ENCODE measurements at places on chromosomes 3 and 15.

- DNase-seq = no peak
Observed at GRCh38 chr3:119497820-119498185, 544 bp upstream of the TIMMDC1 start.

DNA sequence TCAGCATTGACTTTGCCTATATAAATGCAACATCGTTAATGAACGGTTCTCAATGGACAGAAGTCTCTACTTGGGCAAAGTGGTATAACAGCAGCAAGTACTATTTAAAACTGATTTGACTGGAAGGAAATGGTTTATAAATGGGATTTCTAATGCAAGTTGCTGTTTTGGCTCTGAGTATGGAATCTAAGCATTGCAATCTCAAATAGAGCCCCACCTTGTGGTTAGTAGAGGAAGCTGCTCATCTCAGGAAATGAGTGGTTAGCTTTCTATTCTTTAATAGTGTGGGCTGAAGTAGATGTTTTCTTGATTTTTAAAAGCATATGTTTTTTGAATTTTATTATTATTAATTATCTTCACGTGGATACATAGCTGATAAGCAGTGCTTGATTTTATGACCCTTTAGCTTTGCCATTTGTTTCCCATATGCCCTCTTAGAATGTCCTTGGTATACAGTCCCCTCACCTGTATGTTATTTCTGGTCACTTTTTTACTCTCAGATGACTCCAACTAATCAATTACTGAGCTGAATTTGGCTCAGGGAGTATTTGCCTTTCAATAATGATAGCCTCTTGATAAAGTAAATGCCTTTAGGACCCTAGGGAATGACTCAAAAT, 67.1 kb downstream of the OXSM start:
- DNase-seq = peak; percentile 57

DNA sequence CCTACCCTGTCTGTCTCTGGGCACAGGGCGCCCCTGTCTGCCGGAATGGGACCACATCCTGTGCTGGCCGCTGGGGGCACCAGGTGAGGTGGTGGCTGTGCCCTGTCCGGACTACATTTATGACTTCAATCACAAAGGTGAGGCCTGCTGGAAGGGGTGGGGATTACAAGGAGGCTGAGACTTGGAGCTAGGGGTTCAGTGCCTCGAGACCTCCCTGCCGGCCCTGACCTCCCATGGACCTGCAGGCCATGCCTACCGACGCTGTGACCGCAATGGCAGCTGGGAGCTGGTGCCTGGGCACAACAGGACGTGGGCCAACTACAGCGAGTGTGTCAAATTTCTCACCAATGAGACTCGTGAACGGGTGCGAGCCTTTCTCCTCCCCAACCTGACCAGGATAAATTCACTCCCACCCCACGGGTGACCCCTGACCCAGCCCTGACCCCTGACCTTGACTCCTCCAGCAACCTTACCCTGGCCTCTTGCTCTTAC, 20.4 kb downstream of the PTH1R start:
- no peak for DNase-seq

GRCh38 chr3:142366434-142366833, 81.4 kb downstream of the XRN1 start:
- no peak for DNase-seq

DNA sequence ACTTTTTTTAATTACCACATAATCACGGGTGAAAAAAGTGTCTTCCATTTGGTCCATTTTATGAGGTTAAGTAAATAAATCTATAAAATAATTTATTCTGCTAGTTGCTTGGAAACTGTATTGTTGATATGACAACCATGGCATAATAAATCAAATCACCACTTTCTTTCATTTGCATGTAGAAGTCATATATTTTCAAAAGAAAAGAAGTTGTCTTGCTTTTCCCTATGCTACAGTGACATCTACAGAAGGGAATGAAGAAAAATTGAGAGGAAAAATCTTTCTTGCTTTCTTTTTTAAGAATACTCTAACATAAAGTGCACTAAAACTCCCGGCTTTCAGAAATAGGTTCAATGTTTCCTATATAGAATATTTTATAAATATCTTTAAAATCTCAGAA, 228.5 kb downstream of the ZBBX start:
- DNase-seq = no peak

DNA sequence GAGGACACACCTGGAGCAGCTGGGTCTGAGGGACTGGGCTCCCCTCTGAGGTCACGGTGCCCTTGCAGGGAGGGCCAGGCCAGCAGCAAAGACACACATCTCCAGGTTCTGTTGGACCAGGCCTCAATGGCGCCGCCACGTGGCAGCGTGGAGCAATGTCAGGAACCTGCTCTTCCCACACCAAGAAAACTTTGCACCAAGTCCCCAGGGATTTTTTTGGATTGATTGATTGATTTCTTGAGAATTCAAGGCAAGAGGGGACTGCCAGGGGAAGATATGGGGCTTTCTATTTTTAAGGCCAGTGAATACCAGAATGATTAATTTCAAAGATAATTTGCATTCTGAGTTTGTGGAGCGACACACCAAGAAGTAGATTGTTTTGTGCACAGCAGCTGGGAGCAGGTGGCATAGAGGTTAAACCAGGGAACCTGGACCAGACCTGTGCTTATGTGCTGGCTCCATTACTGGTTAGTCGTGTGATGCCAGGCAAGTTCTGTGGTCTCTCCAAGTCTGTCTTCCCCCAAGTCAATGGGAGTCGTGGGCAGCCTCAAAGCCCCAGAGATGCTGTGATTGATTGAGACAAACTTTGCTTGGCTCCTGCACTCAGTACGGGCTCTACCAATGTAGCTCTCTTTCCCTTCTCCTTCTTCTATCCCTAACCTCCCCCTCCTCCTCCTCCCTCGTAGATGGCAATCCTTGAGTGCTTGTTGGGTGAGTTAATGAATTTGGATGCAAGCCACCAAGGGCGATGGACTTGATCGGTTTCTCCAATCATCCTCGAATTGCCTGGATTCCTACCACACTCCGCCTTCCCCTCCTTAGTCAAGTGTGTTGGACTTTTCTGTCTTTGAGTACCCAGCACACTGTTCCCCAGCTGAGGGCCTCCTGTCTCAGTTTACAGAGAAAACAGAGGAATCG, 96.2 kb upstream of the TRPM1 start:
- DNase-seq = peak; percentile 34

- DNase-seq = no peak
Observed at GRCh38 chr15:69701198-69701597, 248.6 kb downstream of the RPLP1 start.

GRCh38 chr3:78140274-78140673, 1100.4 kb downstream of the ROBO2 start:
- no peak for DNase-seq

- DNase-seq = no peak
Observed at GRCh38 chr15:80849308-80849707, 70.1 kb downstream of the CEMIP start.

DNA sequence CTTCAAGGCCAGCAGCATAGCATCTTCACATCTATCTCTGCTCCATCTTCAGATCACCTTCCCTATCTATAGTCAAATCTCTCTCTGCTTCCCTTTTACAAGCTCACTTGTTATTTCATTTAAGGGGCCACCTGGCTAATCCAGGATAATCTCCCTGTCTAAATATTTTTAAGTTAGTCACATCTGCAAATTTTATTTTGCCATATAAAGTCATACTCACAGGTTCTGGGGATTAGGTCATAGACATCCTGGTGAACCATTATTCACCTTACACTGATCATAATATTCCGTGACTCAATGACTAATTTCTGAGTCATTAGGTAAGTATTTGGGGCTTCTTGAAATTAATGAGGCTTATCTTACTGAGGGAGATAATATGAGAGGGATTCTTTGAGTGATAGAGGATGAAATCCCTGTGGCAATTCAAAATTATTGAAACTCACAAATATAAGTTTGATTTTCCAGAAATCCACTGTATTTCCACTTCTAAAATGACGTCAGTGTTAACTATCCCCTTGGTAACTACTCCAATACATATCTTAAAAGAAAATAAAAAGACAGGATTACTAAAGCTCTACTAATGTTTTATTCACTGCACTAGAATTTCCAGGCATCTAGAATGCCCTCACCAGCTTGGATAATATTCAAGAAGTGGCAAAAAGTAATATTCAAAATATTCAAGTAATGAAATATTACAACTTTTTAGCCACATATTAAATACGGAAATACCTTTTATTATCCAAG, 93.7 kb upstream of the RBMS3 start:
- DNase-seq = no peak

DNA sequence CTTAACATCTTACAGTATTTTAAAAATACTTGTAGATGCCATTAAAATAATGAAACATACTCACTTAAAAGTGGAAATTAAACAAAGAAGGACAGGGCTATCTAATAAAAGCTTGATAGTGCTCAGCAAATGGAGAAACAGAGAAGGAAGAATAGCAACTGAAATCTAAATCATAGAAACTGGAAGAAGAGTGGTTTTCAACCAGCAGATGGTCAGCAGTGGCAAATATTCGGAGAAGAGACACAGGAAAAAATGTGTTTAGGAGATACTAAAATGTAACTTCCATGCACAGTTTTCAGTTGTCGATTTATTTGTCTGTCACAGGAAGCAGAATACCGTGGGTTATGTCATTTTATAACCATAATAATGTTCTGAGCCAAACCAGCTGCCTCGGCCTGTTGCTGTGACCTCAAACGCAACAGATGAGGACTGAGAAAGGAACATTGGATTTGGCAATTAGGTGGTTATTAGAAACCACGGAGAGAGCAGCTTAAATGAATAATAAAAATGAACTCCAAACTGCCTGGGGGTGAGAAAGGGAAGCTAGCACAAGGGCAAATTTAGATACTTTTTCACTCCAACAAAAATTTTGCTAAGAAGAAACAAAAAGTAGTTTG, 246.6 kb upstream of the KCNMB2 start:
- no peak for DNase-seq

- no peak for DNase-seq
Observed at GRCh38 chr3:64067506-64068346, 44.4 kb upstream of the PSMD6 start.

DNA sequence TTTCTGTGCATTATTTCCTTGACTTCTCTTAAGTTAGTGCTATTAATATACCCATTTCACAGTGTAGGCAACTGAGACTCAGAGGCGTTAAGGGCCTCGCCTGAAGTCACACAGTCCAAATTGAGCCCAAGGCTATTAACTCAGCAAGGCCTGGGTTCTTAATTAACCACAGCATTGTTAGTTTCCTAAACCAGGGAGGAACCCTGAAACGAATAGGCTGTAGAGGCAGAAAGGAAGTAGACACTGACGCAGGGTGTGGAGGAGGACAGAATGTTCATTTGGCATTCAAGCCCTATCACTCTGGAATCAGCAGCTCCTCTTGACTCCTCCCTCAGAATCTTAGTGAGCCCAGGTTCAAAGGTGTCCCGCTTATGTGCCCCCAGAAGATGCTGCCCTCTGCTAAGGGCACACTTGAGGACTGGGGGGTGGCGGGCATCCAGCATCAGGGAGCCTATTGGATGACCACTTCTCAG, 13.9 kb downstream of the ARHGEF3 start:
- DNase-seq = peak; percentile 37

DNA sequence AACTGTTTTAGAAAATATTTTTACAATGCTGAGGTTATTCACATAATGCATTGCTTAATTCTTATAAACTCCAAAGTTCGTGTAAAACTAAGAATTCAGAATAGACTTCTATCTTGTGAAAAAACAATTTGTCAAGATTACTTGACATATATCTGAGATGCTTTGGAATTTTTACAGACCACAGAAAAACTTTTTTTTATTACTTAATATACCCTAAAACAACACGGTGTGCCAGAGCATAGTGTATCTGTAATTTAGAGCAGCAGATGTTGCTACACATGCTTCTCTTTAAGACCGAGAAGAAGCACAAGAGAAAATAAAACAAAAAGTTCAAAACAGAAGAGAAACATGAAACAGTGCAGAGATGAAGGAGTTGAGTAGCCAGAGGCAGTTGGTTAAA, 26.4 kb downstream of the ASB7 start:
- DNase-seq = no peak

- no peak for DNase-seq
Observed at GRCh38 chr15:70437089-70437488, 326.3 kb downstream of the UACA start.

GRCh38 chr3:138657508-138657907, 48.9 kb downstream of the FAIM start:
- no peak for DNase-seq

- DNase-seq = no peak
Observed at GRCh38 chr3:111723293-111724215, 128.4 kb upstream of the ZBED2 start.

- DNase-seq = no peak
Observed at GRCh38 chr3:174216946-174217718, 642.0 kb upstream of the NAALADL2 start.

DNA sequence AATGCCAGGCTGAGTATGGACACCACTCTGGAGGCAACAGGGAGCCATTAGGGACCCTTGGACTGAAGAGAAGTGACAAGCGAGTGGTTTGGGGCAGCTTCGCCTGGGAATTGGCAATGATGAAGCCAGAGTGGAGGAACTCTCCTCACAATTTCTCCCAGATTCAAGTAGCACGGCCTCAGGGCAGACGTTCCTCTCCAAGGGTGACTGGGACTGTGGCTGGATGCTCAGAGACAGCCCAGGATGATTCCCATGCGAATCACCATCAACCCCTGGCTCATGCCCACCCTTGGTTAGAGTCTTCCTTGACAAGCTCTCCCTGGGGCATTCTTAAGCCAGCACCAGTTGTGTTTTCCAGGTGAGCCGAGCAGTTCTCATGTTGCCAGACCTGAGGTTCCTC, 16.3 kb upstream of the DOCK3 start:
- DNase-seq = no peak

DNA sequence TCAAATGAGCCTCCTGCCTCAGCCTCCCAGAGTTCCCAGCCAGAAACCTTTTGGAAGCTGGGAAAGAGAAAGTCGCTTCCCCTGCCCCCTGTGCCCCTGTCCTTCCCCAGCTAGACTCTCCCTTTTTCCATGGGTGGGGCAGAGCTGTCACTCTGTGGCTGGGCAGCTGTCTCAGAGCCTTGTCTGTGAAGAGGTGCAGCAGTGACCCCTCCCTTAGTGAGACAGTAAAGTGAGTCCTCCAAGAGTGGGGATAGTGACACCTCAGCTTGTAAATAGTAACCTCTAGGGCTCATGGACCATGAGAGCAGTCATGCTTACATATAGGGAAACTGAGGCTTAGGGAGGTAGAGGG, 76.3 kb downstream of the SMAD6 start:
- no peak for DNase-seq

- no peak for DNase-seq
Observed at GRCh38 chr3:12954891-12955650, 113.7 kb upstream of the RPL32 start.

GRCh38 chr3:63961891-63962290, 49.7 kb upstream of the SCAANT1 start:
- peak; percentile 76 for DNase-seq
